Kidney (tissue), 22 donors: ENCODE measurements at places on chromosomes 2 and 18. TPM values are rescaled to one million over a fixed set of nuclear protein-coding genes. Genes with fewer than 3 reads are reported as not detected.

DNA sequence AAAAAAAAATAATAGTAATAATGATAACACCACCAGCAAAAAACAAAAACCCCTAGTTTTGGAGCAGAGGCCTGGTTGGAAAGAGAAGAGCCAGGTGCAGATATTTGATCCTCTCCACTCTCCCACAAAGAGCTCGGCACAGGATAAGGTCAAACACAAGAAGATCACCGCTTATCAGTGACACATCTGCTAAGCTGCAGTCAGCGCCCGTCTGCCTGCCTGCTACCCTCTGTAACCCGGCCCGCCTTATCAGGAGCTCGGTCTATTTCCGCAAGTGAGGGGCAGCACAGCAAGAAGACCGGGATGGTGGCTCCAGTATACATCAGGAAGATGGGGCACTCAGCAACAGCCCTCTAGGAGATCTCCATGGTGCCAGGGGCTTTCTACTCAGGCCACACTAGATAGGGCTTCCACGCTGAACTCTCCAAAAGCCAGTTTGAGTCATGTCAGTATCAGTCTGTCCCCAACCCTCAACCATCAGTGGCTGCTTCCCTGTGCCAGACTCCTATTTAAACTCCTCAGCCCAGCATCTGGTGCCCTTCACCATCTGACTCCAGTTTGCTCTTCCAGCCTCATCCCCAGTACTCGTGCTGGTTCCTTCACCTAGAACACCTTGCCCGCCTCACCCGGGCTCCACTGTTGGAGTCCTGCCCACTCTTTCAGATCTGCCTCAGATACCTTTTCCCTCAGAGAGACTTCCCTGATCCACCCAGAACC, 67.3 kb upstream of the PPP1CB start:
- DNase-seq, result peak; percentile 54

DNA sequence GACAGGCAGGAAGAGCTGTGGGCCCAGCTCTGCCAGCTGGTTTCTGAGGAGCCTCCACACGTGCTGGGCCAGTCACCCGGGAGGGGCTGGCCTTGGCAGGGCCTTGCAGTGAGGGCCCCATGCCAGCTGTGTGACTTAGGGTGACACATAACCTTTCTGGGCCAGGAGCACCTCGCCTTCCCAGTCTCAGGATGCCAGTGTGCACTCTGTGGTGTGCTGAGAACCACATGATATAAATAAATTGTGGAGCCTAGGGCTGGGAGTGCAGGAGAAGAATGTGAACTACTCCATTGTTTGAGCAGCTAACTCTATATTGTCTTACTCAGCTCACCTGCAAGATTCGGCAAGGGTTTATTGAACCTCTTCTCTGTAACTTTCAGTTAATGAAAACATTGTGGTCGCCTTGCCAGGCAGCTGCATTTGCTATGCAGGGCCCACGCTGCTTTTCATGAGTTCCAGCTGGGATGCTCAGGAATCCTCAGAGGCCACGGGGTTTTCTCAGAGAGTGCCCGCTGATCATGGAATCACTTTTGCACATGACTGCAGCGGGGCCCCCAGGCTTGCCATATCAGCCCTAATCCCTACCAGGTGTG, 222.3 kb downstream of the SH3RF3 start:
- DNase-seq, result no peak

The RND3 gene
- polyA plus RNA-seq, result 6.5 TPM

DNA sequence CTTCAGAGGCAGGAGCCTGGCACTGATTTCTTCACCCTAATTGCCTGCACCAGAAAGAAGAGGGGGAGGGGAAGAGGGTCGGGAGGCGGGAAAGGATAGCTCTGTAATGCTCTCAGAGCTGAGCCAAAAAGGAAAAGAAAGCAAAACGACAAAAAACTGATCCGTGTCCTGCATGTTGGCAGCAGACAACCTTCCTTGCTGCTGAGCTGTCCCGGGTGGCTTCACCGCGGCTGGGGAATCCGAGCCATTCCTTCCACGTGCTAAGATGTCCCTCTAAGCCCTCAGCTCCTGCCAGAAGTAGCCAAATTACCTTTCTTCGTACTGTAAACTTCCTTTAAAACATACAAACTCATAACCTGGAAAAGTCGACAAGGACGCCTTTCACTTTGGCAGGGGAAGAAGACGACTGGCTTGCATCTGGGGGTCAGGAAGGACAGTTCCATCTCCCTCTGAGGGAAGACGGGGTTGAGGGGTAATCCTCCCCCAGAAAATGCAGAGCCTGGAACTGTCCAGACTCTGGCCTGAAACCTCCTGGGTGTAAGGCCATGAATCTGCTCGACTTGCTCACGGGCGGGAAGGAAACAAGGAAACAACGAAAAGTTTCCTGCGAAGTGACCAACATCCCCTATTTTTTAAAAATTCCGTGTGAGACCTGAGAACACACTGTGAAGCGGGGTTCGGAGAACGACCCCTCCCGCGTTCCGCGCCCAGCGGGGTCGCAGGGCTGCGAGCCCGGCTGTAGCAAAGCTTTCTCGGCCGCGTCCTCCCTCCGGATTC, 7.7 kb downstream of the OTX1 start:
- peak; percentile 75 for DNase-seq

DNA sequence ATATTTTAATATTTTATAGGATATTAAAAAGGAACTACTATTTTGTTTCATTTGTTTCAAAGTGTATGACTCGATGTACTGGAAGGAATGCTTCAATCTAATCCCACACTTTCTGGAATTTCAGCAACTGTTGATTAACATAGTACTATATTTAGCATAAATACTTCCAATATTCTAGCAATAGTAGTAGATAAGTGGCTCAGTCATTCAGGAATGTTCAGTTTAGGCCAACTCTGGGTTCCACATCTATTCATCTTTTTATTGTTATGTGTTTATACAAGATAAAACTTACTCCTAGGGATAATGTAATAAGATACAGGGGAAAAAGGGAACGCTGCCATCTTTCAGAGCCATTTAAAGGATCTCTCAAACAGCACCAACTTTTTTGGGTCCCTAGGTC, 22.3 kb upstream of the ORC2 start:
- DNase-seq, result no peak

The DNAJC5G gene
- not detected for polyA plus RNA-seq

The VIT gene
- polyA plus RNA-seq, result 0.15 TPM

The HOXD1 gene
- 4.3 TPM for polyA plus RNA-seq

The FOXI3 gene
- polyA plus RNA-seq, result not detected

The CFC1 gene
- polyA plus RNA-seq, result not detected

GRCh38 chr2:240149943-240150784, 9.7 kb upstream of the OTOS start:
- DNase-seq, result peak; percentile 63

The CPO gene
- 0.90 TPM for polyA plus RNA-seq

- DNase-seq, result no peak
Observed at GRCh38 chr2:42754776-42755140, 9.2 kb downstream of the OXER1 start.

The SKA1 gene
- polyA plus RNA-seq, result not detected

DNA sequence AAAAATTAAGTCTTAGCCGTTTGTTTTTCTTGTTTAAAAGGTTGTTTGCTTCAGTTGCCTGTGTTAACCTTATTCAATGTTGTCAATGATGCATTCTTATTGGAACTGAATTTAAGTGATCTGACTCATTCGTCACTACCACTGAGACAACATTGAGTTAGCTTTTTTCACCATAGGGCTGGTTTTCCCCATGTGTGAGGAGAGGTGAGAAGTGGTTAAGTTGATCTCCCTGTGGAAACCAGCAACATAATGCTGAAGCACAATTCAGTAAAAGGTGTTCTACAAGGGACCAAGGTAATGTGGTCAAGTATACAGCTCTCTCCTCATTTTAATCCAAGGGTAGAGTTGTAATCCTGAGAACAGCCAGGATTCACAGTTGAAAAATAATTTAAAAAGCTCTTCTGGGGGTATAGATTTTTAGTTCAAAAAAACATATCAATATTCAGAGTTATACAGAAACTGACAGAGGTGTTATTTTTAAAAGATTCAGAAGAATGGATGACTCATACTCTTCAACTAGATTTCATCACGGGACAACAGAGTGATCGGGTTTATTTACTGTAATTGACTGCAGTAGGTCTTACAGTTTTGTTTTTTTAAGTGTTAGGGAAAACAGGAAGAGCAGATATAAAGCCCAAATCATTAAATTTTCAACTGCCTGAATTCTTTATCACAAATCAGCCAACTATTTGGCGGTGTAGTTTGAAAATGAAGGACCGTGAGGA, 12.6 kb downstream of the NOP58 start:
- no peak for DNase-seq

DNA sequence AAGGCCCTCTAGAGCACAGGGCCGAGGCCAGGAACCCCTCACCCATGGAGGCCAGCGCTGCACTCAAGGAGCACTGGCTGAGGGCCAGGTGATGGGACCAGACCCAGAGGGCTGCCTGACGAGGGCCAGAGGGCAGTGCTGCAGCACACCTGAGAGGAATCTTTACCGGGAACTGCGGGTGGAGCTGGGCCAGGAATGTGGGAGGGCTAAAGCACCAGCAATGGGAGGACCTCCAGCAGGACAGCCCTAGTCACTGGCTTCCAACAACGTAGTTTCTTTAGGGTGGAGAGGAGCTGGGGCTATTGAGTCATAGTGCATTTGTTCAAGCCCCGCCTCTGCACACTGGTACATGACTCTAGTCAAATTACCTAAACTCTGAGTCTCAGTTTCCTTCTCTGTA, 143.4 kb downstream of the TMEM17 start:
- DNase-seq, result no peak

The OBSL1 gene
- polyA plus RNA-seq, result 89.5 TPM

GRCh38 chr2:111066062-111066593, 54.6 kb upstream of the BCL2L11 start:
- DNase-seq, result no peak

DNA sequence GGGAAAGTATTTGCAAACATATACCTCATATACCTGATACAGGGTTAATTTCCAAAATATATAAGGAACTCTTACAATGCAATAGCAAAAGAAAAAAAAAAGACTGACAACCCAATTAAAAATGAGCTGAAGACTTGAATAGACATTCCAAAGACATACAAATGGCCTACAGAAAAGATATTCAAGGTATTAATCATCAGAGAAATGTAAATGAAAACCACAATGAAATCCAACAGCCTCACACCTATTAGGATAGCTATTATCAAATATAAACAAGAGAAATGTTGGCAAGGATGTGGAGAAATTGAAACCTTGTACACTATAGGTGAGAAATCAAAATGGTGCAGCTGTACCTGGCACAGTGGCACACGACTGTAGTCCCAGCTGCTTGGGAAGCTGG, 25.7 kb downstream of the NR4A2 start:
- no peak for DNase-seq

The FLACC1 gene
- polyA plus RNA-seq, result not detected

The SPP2 gene
- polyA plus RNA-seq, result not detected

DNA sequence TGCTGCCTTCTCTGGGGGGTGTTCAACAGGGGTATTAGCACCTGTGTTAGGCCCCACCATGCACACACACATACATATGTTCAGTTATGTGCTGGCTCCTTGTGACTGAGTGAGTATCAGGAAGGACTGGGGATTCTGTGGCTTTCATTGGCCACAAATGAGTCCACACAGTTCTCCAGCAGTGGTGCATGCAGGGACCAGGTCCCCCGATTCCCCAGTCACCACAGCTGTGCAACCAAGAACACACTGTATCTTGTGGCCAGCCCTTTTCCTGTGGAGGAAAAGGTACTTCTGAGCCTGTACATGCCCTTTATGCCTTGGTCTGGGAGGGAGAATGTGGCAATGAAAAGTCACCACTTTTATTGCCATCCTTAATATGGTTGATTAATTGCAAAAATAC, 74.9 kb upstream of the KLF7 start:
- DNase-seq, result no peak

DNA sequence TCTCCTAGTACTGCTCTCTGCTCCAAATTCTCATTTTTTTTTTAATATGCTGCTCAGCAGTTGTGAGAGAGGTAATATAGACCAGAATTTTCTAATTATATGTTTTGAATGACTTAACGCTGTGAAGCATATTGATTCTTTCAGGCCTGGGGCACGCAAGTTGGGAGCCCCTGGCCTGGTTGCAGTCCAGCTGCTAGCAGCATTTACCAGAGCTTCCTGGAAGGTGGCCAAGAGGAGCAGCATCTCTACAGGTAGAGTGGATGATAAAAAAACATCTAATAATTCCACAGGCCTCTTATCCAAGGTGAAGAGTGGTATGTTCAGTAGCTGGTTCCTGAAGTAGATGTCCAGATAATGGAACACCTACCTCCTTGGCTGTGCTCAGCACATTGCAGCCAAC, 7.3 kb upstream of the UGP2 start:
- no peak for DNase-seq

GRCh38 chr18:60898111-60898510, 435.1 kb upstream of the CDH20 start:
- no peak for DNase-seq

GRCh38 chr18:25080211-25080610, 271.8 kb downstream of the ZNF521 start:
- DNase-seq, result no peak

DNA sequence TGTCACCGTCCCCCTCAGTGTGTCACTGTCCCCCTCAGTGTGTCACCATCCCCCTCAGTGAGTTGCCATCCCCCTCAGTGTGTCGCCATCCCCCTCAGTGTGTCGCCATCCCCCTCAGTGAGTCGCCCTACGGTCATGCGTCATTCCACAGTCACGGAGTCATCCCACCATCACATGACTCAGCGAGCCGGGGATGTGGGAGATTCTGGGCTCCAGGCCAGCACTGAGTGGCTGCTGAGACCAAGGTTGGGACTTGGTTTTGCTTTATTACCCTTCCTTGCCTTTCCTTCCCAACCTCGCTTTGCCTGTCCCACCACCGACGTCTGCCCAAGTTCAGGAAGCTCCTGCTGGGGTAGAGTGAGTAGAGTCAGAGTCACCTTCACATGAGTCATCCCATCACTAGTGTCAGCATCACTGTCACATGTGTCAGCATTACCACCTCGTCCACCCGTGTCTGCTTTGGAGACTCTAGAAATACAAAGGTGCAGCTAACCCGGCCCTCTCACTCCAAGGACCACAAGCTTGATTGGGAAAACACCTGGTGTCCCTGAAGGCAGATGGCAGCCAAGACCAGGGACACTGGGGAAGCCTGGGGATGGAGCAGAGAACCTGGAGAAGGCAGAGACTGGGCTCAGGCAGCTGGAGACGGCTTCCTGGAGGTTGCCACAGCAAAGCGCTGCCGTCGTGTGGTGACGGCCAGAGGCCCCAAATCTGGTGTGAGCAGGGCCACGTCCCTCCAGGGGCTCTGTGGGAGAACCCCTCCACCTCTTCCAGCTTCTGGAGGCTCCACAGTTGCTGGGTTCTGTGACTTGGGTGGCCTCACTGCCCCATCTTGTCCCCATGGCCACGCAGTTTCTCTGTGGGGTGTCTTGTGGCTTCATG, 485.2 kb upstream of the SALL3 start:
- no peak for DNase-seq

The MC5R gene
- not detected for polyA plus RNA-seq
